Activated T-cell treated with anti-CD3 and anti-CD28 coated beads, Interleukin-2, amount 50 U/mL, for 72 hours (primary cell): ENCODE measurements at places on chromosomes 7 and 10.
A peak's percentile ranks its signal among the peaks of the same experiment; 100 is the strongest.

- DNase-seq = no peak
Observed at GRCh38 chr7:2611922-2612321, 19.9 kb upstream of the TTYH3 start.

DNA sequence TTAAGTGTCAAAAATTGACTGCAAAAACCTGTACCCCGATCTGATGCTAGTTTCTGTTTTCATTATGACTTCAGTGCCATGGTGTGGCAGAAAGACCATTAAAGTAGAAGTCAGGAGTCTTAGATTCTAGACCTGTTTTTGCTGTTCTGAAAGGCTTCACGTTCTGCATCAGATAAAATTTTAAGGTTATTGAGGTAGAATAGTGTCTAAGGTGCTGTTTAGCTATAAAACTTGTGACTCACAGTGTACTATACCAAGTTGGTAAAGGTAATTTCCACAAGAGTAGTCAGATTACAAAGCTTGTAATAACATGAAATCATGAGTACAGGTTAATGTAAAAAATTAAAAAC, 38.6 kb downstream of the ZNRF2 start:
- DNase-seq = peak; percentile 24

- DNase-seq = no peak
Observed at GRCh38 chr7:42883950-42884349, 27.9 kb downstream of the C7orf25 start.

DNA sequence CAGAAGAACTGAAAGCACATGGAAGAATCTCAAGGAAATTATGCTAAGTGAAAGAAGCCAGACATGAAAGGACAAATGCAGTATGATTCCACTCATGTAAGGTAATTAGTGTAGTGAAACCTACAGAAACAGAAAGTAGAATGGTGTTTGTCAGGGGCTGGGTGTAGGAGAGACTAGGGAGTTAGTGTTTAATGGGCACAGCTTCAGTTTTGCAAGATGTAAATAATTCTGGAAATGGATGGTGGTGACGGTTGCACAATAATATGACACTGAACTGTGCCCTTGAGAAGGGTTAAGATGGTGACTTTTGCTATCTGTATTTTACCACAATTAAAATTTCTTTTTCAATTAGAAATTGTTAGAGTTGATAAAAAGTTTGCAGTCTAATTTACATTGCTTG, 157.3 kb upstream of the ADCY1 start:
- no peak for DNase-seq

DNA sequence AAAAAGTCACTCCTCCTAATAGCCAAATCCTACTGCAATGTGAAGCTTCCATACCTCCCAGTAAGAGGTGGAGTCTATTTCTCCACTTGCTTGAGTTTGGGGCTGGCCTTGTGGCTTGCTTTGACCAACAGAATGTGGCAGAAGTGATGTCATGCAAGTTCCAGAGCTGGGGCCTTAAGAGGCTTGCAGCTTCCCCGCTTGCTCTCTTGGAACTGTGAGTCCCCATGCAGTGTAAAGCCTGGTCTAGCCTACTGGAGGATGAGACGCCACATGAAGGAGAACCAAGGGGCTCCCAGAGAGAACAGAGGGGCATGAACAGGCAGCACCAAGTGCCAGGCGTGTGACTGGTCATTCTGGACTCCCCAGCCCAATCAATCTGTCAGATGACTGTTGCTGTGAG, 58.6 kb upstream of the OPALIN start:
- no peak for DNase-seq

- DNase-seq = no peak
Observed at GRCh38 chr7:155219947-155220769, 77.5 kb upstream of the INSIG1 start.

GRCh38 chr10:130425881-130426435, 289.8 kb downstream of the GLRX3 start:
- no peak for DNase-seq

- DNase-seq = no peak
Observed at GRCh38 chr10:86648704-86649427, 5.5 kb upstream of the OPN4 start.

GRCh38 chr7:158267742-158268435, 319.7 kb downstream of the PTPRN2 start:
- DNase-seq = no peak

DNA sequence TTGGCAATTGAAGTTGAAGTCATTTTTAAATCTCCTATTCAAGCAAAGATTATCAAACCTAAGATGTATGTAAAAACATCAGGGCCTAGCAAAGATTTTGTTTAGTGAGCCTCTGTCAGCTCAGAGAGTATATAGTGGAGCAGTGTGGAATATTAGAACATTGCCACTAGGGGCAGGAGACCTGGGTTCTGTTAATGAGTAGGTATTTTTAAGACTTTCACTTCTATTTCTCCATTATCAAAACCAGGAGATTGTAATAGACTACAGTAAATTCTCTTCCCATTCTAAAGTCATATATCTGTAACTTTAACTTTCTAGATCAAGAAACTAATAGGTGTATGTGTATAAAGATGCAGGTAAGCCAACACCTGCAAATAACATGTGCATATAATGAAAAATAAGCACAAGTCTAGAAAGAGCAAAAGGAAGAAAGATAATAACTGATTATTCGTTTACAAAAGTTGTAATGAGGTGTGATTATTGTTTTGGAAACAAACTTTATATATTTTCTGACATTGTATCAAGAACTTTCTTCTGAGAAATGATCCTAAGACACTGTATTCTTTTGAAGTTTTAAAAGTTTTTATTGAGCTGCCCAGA, 64.4 kb downstream of the KCND2 start:
- no peak for DNase-seq

DNA sequence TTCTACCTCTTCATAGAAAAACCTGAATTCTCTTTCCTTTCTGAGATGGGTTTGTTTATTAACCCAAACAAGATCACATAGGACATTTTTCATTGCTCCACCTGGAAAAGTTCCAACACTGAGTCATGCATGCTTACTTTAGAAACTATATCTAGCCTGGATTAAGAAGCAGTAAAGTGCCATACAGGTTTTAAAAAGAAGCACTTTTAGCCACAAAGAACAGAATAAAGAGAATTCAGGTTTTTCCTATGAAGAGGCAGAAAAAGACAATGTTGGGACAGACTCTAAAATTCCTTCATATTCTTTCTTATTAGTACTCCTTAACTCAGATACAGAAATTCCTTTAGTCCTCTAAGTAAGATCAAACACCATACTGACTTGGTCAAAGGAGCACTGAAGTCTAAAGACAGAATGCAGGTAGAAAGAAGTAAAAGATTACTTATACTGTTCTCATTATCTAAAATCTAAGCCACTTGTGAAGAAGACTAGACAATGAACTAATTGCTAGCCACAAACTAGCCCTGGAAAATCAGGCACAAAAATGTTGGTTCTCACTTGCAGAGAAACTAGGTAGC, 241.3 kb downstream of the ANK3 start:
- no peak for DNase-seq

GRCh38 chr10:24900888-24901685, 51.3 kb downstream of the PRTFDC1 start:
- no peak for DNase-seq

- no peak for DNase-seq
Observed at GRCh38 chr7:107909445-107909844, 18.5 kb downstream of the DLD start.

GRCh38 chr10:8502573-8502972, 448.1 kb downstream of the GATA3 start:
- no peak for DNase-seq

GRCh38 chr10:112950714-112951358, 789 bp downstream of the TCF7L2 start:
- peak; percentile 28 for DNase-seq

DNA sequence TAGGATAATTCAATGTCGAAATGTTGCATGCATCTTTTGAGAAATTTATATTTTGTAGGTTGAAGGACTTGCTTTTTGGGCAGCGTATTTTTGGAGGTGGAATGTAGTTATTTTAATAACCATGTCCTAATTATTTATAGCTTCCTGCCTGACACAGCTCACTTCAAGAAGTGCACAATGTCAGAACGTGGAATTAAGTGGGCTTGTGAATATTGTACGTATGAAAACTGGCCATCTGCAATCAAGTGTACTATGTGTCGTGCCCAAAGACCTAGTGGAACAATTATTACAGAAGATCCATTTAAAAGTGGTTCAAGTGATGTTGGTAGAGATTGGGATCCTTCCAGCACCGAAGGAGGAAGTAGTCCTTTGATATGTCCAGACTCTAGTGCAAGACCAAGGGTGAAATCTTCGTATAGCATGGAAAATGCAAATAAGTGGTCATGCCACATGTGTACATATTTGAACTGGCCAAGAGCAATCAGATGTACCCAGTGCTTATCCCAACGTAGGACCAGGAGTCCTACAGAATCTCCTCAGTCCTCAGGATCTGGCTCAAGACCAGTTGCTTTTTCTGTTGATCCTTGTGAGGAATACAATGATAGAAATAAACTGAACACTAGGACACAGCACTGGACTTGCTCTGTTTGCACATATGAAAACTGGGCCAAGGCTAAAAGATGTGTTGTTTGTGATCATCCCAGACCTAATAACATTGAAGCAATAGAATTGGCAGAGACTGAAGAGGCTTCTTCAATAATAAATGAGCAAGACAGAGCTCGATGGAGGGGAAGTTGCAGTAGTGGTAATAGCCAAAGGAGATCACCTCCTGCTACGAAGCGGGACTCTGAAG, 620 bp downstream of the ZRANB1 start:
- no peak for DNase-seq

- no peak for DNase-seq
Observed at GRCh38 chr7:46492466-46492865, 571.4 kb upstream of the IGFBP3 start.

- DNase-seq = peak; percentile 77
Observed at GRCh38 chr7:73606801-73607691, 17.3 kb downstream of the MLXIPL start.

- DNase-seq = no peak
Observed at GRCh38 chr10:48463318-48464003, 141.4 kb downstream of the ARHGAP22 start.

- DNase-seq = no peak
Observed at GRCh38 chr10:75708060-75708459, 276.6 kb downstream of the LRMDA start.

DNA sequence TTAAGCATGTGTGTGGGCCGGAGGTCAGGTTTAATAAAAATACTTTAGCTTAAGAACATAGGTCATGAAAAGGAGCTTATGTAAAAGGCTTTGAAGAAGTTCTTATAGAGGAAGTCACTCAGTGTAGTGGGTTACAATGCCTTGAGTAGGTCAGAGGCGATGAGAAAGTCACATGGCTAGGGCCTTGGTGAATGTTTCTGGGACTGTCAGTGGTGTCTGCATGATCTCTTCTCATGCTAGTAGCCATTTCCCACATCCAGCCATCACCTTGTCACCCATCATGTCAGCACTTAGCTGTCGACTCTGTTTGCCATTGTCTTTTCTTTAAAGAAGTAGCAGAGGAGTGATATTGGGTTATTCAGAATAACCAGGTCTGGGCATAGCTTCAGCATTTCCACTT, 236.6 kb downstream of the CDK14 start:
- no peak for DNase-seq

GRCh38 chr7:80186721-80187120, 52.1 kb downstream of the GNAI1 start:
- no peak for DNase-seq

GRCh38 chr7:140945940-140946339, 21.2 kb upstream of the BRAF start:
- DNase-seq = no peak

GRCh38 chr7:97506728-97507127, 225.2 kb upstream of the TAC1 start:
- DNase-seq = no peak
